ENCODE measurements at places on chromosomes 11 and 22. TPM values are rescaled to one million over a fixed set of nuclear protein-coding genes. Genes with fewer than 3 reads are reported as not detected.

Gene LINC01488
- total RNA-seq, result not detected

Gene DMC1
- 5.6 TPM for total RNA-seq

Gene KRTAP5-11
- 2.2 TPM for total RNA-seq

Gene RDX
- 56.3 TPM for total RNA-seq

Gene YAP1
- total RNA-seq, result 117 TPM

Gene PDE2A
- 12.3 TPM for total RNA-seq

Gene SHANK3
- total RNA-seq, result 7.2 TPM

DNA sequence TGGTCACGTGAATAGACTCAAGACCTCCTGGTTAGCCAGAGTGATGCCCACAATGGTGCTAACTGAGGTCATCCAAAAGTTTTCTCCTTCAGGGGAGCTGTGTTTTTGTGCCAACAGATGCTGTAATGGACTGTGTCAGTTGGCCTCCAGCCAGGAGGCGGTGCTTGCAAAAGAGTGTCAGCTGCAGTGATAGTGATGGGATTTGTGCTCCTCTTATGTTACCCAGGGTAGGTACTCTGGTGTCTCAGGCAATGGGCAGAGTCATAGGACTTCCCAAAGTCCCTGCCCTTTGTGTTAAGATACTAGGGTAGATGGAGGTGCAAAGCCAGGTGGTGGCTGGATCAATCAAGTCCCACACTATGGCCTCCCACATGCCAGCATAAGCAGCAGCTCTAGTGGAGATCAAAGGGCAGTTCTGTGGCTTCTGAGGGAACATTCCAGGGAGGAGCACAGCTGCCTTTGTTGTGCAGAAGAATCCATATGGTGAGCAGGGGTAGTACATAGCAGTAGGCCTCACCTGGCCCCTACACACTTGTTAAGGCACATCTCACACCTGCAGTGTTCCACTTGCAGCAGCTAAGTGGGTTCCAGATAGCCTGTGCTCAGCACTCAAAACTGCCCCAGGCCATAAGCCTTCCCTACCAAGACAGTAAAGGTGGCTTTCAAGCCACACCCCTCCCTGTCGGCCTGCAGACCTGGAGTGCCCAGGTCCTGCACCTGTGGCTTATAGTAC is 9.4 kb upstream of the FANCF start:
- no peak for DNase-seq

GRCh38 chr11:94873916-94874540 is 99.3 kb downstream of the CWC15 start:
- no peak for DNase-seq

GRCh38 chr11:22194306-22194705 is 1.4 kb downstream of the ANO5 start:
- no peak for DNase-seq

DNA sequence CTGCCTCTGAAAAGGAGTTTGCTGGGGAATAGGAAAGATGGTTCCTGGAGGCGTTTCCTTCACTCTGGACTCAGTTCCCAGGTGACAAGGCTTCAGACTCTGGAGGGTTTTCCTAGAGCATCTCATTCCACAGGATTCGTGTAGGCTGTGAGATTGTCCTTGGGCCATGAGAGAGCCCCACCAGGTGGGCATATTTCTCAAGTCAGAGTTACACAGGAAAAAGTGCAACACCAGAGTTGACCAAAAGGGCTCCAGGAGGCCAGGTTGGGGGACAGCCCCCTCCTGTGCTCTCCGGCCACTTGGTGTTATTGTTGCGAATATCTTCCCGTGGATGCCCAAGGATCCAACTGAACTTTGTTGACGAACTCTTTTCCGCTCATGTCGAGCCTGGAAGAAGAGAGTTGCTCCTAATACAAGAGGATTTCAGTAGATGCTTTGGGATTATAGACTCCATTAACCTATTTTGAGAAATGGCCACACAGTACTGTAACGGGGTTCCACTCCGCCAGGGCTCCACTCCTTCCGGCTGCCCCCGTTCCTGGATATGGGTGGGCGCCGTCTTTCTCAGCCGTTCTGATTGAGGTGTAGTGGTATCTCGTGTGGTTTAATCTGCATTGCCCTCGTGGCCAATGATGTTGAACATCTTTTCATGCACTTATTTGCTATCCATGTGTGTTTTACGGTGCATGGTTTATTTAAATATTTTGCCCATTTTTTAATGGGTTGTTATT is 580.3 kb downstream of the BRD1 start:
- no peak for DNase-seq

GRCh38 chr11:356610-357009 is 12.7 kb upstream of the B4GALNT4 start:
- DNase-seq, result no peak

All from skin of body (tissue), 3 donors.